ENCODE measurements at places on chromosomes 11 and 22.

DNA sequence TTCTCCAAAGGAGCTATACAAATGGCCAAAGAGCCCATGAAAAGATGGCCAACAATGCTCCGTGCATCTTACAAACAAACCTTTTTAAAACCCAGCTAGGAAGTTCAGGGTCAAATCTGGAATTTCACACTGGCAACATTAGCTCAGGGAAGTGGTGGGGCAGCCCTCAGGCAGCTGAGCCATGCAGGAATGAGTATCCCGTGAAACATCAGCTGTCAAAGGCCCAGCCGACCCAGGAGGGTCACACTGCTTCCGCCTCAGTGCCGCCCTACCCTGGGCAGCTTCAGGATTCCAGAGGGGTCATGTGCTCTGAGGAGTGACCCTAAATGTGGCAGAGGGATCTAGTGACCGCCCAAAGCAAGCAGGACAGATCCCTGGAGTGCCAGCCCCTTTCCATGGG lies 73.4 kb downstream of the LINC01488 start:
- DNase-seq, result no peak

DNA sequence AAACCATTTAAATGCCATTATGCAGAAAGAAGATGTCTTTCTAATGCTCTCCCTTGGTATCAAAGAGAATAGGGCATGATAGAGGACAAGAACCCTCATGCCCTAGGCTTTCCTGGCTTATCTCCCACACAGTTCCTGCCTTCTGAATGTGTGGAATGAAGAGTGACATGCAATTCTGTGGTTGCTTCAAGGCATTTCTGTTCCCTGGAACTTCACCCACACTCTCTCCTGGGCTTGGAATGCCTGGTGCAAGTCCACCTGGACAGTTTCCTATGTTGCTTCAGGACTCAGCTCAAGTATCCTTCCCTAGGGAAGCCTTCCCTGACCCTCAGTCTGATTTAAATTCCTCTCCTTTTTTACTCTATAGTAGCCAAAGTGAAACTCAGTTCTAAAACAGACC lies 53.8 kb upstream of the DRD2 start:
- DNase-seq, result no peak

- DNase-seq, result no peak
Observed at GRCh38 chr11:75560644-75561043, 1.4 kb upstream of the SERPINH1 start.

DNA sequence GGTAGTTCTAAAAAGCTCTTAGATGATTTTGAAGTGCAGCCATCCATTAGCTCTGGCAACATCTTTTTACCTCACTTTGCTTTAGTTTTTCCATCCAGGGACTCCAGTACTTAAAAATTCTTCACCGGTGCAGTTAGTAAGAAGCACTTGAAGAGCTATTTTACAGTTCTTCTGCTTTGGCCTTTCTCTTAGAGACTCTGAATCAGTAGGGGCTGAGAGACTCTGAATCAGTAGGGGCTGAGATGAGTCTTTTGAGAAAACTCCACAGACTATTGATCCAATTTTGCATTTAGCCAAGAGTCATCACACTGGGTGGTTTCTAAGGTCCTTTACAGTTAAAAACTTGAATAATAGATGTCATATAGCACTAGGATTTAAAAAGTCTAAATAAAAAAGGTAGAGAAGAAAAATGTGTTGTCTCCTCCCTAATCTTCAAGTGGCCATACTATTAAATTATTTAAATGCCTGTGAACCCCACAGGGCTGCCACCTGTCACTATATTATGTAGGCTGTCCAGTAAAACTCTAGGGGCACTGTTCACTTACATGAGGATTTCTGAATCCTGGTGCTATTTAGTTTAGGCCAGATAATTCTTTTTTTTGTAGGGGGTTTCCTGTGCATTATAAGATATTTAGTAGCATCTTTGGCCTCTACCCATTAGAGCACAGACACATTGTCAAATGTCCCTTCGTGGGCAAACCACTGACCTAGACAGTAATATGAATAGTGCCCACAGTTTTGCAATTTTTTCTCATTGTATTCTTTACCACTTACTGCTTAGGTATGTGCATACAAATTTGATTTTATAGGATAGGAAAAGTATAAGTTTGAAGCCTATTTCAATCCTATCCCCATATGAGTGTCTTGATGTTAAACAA lies 26.3 kb upstream of the HIKESHI start:
- no peak for DNase-seq

- DNase-seq, result no peak
Observed at GRCh38 chr22:30328466-30329049, 1.8 kb upstream of the TBC1D10A start.

GRCh38 chr11:61954851-61955421 lies 4.8 kb downstream of the BEST1 start:
- DNase-seq, result no peak

DNA sequence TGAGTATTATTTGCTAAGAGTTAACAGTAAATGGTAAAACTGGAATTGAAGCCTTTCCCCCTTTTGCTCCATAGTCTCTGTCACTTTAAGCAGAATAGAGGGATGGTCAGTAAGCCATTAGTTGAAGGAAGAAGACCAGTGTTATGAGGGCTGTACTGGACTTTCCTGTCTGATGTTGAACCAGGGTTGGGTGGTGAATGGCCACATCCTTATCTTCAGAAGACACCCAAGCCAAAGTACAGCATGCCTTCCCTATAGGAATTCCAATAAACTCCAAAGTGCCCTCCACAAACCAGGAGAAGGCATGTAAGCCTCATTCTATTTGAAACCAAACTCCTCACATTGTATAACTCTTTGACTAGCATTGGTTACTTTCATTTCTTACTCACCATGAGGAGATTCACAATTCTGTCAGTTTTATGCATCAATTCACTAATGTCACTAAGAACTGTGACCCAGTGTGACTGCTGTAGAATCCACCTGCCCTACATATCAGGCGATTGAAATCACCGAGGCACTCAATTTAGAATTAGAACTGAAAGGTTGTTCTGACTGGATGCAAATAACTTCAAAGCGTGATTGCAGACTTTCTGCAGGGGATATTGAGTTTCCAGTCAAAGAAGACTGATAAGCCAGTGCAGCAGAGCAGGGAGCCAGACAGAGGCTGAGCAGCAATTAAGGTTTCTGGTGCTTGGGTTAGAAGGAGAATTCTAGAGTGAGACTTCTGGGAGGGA lies 107.1 kb upstream of the DDI1 start:
- no peak for DNase-seq

DNA sequence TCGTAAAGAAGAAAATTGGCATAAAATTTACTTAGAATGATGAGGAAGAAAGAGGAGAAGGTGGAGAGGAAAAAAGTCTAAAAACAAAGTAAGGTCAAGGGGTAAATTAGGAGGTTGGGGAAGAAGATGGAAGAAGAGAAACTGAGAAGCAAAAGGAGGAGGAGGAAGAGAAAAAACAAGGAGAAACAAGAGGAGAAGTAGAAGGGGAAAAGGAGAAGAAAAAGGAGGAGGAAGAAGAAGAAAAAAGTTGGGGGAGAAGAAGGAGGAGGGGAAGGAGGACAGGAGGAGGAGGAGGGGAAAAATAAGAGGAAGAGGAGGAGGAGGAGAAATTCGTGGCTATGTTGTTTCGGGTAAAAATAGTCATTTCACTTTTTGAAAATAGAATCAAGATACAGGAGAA lies 42.4 kb downstream of the IL10RA start:
- DNase-seq, result no peak

DNA sequence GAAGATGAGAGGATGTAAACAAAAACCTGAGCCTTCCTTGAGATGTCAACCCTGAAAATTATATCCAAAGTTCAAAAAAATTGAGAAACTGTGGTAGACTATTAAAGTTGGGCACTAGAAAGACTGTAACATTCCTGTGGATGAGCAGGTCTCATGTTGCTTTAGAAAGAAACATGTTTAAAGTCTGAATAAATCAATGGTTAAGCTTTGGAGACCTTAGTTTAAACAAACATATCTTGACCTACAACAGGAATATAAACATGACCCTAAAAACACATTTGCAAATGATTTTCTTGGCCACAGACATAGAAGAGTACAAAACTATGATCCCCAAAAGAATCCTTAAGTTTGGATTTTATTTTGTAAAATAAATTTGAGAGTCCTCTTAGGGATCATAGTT lies 38.1 kb upstream of the PCF11 start:
- no peak for DNase-seq

GRCh38 chr22:24290459-24290858 lies 19.8 kb downstream of the SPECC1L start:
- DNase-seq, result no peak
